HCEC 1CT (cell line): ENCODE measurements at places on chromosomes 3 and 15.
A peak's percentile ranks its signal among the peaks of the same experiment; 100 is the strongest.

DNA sequence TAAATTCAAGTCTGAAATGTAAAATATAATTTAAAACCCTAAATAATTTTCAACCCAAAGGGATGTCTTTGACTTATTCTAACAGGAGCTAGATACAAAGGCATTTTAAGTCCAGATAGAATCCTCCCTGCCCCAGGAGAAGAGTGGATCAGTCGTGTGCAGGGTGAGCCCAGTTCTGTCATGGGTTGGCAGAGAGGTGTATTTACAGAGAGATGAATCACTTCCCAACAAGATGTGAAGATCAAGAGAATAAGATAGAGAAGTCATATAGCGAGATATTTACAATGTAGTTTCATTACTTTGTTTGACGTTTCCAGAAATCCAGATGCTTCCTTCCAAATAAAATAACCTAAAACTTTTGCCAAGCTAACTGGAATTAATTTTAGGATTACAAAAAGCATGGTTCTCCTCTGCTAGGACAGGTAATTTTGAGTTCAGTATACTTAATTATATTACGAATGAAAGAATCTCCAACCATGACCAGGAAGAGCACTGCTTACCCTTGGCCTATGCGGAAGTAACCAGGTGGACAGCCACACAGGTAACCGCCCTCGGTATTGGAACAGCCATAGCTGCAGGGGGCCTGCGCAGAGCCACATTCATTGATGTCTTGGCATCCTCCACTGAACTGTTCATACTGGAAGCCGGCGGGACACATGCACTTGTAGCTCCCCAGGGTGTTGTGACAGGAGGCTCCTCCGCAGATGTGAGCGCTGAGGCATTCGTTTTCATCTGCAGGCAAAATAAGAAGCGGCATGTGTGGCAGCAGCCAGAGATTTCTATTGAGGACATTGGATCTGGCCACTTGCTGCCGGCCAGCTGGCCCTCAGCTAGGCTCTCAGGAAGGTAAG, 84.0 kb downstream of the DUT start:
- DNase-seq, result no peak

- no peak for DNase-seq
Measured at GRCh38 chr3:60630953-60631352, 620.3 kb downstream of the FHIT start.

DNA sequence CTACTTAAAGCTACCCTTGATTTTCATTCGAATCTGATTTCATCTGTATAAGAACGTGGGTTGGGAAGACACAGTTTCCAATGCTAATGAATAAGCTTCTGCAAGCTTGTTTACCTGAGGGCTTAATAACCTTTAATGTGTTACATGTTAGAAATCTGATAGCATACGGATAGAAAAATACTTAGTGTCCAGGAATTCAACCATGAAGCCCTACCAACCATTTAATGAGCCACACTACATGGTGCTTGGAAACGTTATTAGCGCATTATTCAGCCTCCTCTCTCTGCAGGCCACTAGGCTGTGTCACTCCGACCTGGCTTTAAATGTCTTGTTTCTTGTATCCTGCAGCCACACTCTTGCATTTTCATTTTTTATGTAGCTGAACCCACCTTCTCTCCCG, 1.6 kb downstream of the FAM81A start:
- DNase-seq, result no peak

DNA sequence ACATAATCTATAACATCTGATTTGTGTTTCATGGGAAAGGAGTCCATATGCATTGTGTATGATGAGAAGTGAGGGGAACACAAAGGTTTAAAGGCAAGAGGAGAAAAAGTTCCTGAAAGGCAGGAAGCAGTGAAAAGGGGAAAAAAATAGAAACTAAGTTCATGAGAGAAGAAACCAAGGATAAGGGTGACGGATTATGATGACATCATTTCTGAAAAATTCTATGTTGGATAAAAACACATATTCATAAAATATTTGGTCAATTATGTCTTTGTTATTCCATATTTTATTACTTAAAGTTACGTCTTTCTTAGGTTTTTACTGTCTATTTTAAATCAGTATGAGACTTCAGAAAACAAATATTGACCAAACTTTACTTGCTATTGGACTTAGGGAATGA, 48.6 kb upstream of the CP start:
- peak; percentile 47 for DNase-seq

- no peak for DNase-seq
Measured at GRCh38 chr15:90114451-90114901, 12.2 kb upstream of the IDH2 start.

GRCh38 chr15:78811825-78812183, 540 bp upstream of the ADAMTS7 start:
- no peak for DNase-seq

DNA sequence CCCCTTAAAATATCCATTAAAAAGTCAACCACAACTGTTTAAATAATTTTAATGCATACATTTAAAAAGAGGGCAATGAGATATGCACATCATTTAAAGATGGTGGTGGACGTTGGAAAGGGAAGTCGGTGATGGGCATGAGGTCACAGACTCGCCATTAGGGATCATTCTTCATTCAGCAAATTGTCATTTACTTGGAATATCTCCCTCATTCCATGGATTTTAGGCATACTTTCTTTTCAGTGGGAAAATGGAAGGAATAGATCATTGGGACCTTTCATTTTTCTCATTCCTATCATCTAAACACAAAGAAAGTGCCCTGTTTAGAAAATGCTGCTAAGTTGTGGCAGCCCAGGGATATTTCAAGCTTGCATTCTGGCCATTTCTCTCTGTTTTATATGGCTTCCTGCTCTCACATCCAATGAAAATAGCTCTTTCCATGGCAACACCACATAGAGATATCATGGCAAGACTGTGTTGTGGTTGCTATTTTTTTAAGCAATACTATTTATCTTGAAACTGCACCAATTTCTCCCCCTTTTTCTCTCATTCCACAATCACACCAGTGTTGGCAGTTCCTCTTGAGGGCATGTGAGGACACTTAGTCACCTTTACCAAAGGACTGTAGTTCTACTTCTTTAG, 40.7 kb upstream of the LMCD1 start:
- no peak for DNase-seq

- DNase-seq, result no peak
Measured at GRCh38 chr15:54197995-54198394, 219.8 kb downstream of the UNC13C start.

- no peak for DNase-seq
Measured at GRCh38 chr15:89071471-89071870, 16.8 kb upstream of the ABHD2 start.
